Right lung (tissue), 10 donors: ENCODE measurements at places on chromosomes 3 and 15. TPM values are rescaled to one million over a fixed set of nuclear protein-coding genes. Genes with fewer than 3 reads are reported as not detected.

REC114 gene
- not detected for polyA plus RNA-seq

CPEB1 gene
- polyA plus RNA-seq = 3.3 TPM

SERINC4 gene
- polyA plus RNA-seq = not detected

ATP13A4 gene
- 62.3 TPM for polyA plus RNA-seq

GABRB3 gene
- polyA plus RNA-seq = 2.4 TPM

SLC24A5 gene
- polyA plus RNA-seq = not detected
